ENCODE measurements at places on chromosomes 11 and 22.

GRCh38 chr22:35021161-35021560 lies 44.8 kb upstream of the ISX start:
- peak; percentile 11 for DNase-seq

DNA sequence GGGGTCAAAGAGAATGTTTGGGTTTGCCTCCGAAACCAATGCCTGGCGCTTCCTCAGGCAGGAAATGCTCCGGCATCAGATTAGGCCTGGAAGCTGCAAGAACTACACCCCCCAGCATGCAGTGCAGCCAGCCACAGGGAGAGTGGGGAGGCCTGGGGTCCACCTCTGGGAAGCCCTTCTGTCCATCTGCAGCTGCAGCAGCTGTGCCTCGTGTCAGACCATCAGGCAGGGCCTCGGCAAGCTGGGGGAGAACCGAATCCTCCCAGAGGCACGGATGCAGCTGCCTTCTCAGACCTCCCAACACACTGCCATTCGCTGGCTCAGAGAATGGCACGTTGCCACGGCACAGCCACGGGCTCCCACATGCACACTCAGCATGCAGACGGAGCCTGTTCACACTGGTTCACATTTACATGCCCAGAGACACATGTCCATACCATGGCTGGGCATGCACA lies 57.4 kb downstream of the NECTIN1 start:
- peak; percentile 23 for DNase-seq

- DNase-seq, result no peak
These were observed 4.2 kb upstream of the RASGRP2 start for GRCh38 chr11:64747961-64748665.

GRCh38 chr22:33000342-33001280 lies 57.6 kb downstream of the SYN3 start:
- no peak for DNase-seq

- no peak for DNase-seq
These were observed 44.2 kb upstream of the POU2AF1 start for GRCh38 chr11:111423250-111423615.

- DNase-seq, result no peak
These were observed 1.9 kb upstream of the SYT8 start for GRCh38 chr11:1832920-1833295.

DNA sequence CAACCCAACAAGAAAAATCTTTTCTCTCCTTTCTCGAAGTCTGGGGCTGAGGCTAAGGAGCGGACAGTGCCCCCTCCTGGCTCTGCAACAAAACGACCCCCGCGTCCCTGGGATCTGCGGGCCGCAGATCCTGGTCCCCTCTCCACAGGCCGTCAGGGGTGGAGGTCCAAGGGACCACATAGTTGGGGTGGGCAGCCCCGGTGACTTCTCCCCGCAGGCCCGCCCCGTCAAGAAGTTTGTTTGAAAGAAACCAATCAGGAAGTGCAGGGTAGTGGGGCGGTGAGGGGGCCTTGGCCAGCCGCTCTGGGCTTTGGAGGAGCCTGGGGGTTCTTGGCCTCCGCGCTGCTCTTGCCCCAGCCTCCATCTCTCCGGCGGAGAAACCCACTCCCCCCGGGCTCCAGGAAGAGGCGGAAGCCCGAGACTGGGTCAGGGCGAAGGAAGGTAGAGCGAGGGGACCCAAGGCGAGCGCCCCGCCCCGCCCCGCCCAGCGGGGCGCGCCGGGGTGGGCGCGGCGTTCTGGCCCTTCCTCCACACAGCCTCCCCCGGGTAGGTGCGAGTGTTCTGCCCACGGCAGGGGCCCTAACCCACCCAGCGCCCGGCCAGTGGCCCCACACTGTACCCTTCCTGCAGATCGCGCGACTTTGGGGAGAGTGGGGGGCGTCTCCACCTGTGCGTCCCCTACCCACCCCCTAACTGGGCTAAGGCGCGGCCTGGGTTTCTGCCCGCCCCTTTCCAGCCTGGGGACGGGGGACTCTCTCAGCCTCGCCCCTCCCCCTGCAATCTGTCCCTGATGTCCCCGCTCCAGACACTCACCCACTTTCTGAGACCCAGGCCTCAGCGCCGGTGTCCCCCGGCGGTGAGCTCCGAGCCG lies 1.3 kb downstream of the TP53I11 start:
- DNase-seq, result no peak

GRCh38 chr11:130478204-130478701 lies 29.8 kb downstream of the ADAMTS15 start:
- DNase-seq, result no peak

DNA sequence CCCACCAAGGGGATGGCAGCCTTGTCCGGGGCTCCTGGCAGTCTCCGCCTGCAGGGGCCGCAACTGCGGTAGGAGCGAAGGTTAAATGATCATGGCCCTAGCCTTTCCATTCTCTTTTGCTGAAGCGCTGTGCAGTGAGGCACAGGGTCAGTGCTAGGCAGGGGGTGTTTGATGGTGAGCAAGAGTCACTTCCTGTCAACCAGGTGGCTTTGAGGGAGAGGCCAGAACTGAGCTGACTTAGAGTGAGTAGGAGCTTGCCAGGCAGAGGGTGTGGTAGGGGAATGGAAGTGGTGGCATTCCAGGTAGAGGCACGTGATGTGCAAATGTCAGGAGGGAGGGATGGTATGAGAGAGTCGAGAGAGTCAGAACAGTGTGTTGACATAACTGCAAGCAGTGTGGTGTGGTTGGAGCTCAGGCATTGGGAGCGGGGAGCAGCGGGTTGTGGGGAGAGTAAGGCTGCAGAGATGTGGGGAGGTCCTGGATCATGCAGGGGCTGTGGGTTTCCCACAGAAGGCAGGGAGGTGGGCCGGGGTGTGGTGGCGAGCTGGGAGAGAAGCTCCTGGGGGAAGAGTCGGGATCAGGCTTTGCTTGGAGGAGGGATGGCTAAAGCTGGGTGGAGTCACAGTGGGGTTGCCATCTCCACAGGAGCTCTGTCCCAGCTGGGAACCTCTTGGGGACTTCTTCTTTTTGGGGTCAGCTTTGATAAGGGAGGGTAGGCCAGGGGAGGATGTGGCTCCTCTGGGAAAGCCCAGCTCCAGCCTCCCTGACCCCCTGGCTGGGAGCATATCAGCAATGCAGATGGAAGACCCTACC lies 33.3 kb downstream of the AMPD3 start:
- DNase-seq, result no peak

DNA sequence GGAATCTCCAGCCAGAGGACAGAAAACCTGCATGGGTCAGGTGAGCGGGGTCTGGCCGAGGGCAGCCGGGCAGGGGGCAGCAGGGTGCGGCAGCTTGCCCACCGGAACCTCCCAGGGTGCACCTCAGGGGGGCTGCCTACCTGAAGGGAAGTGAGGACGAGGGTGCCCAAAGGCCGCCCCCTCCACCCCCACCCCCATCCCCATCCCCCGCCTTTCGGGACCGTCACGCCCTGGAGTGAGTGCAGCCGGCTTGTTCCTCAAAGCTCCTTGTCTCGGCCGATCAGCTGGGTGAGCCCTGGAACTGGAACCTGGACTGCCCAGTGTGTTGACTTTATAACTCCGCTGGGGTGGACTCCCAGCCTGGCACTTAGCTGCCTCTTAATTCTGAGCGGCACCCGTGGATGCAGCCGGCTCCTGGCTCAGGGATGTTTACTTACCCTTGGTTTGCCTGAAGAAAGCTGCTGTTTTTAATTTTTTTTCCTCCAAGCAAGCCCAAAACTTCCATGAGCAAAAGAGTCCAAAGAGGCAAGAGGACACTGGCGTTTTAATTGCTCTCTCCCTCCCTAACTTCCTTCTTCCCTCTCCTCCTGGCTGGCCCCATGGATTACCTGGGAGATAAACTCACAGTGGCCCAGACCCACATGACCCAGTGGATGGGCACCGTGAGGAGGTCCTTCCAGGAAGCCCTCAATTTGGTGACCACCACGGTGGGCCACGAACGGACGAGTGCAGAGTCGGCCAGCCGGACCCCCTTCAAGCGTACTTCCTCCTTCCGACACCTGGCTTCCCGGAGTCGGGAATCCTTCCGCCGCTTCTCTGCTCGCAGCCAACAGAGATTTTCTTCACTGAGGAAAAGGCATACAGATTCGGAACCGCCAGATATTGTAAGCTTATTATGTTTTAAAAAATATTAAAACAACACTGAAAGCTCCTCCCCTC lies 87.8 kb upstream of the CRYBB3 start:
- DNase-seq, result no peak

- no peak for DNase-seq
These were observed 36.3 kb upstream of the CARS1 start for GRCh38 chr11:3093281-3094191.

- no peak for DNase-seq
These were observed 26.0 kb downstream of the ZNRF3 start for GRCh38 chr22:28909375-28909774.

- no peak for DNase-seq
These were observed 356.2 kb downstream of the METTL15 start for GRCh38 chr11:28464252-28464867.

GRCh38 chr22:32411829-32412592 lies at the start of gene RTCB:
RTCB (minus strand) TSS chr22:32412247; CDS start chr22:32412156, 91 bp downstream.
- peak; percentile 85 for DNase-seq

- DNase-seq, result peak; percentile 64
These were observed 2.4 kb downstream of the ATF4 start for GRCh38 chr22:39522567-39523300.

GRCh38 chr11:32456864-32457263 lies 21.5 kb upstream of the WT1 start:
- DNase-seq, result no peak

DNA sequence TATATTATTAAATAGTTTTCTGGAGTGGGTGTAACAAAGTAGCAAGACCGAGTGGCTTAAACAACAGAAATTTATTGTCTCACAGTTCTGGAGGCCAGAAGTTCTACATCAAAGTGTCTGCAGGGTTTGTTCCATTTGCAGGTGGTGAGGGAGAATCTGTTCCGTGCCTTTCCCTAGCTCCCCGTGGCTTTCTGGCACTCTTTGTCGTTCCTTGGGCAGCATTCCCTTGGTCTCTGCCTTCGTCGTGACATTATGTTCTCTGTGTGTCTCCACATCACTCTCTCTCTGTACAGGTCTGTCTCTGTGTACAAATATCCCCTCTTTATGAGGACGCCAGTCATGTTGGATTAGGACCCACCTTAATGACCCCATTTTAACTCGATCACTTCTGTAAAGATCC lies 38.2 kb downstream of the LDLRAD3 start:
- DNase-seq, result no peak

- DNase-seq, result no peak
These were observed 97.5 kb downstream of the TSPAN18 start for GRCh38 chr11:44824300-44824704.

DNA sequence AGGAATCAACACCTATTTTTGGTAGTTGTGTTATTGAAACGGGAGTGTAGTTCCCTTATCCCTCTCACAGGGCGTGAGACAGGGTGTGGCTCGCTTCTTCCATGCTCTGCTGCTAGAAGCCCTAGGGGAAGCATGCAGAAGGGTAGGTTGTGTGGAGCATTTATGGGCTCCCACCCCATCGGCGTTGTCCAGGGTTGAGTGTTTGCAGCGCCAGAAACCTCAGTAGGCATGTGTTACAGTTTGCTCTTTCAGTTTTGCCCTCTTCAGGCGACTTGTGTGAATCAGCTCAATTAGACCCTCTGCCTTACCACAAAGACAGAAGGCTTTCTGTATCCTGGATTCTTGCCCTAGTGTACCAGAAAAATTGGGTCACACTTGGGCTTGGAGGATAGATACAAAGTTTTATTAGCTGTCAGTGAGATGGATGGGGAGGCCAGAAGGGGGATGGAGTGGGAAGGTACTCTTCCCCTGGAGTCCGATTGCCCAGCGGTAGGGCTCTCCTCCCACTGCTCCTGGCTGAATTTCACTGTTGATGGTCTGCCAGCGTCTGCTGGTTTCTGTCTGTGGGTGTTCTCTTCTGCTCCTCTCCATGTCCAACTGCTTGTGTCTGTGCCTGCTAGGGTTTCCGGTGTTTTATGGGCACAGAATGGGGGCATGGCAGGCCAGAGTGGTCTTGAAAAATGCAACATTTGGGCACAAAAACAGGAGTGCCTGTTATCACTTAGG lies 358.3 kb upstream of the CTSC start:
- no peak for DNase-seq

DNA sequence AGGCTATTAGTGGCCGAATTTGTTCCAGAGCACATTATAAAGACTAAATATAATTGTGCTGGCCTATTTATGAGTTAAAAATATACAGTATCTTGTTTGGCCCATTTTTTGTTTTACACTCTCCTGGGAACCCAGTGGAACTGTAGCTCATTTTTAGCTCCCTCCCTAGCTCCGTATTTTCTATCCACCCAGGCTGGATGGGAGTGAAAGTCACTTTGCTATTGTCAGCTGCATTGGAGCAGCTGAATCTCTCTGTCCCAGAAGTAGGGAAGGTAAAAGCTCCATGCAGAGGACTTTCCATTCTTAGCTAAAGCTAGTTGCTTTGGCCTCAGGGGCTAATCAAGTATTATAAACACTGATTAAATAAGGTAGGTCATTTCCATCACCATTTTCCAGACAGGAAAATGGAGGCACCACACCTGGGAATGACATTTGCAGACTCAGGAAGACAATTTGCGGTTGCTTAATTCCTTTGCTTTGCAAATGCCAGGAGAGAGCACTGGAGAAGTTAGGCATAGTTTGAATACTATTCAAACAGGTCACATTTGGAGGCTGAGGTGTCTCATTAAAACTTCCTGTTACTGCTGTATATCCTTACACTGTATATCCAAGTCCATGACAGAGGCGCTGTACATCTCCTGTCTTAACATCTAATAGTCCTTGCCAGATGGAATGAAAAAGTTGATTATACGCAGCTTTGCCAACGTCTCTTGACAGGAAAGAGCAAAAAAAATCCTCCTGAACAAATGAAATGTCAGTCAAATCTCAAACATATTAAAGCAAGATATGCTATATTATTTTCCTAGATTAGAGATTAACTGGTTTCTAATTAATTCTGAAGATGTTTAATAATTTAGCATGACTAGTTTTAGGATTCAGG lies 338.1 kb upstream of the KIRREL3 start:
- no peak for DNase-seq

DNA sequence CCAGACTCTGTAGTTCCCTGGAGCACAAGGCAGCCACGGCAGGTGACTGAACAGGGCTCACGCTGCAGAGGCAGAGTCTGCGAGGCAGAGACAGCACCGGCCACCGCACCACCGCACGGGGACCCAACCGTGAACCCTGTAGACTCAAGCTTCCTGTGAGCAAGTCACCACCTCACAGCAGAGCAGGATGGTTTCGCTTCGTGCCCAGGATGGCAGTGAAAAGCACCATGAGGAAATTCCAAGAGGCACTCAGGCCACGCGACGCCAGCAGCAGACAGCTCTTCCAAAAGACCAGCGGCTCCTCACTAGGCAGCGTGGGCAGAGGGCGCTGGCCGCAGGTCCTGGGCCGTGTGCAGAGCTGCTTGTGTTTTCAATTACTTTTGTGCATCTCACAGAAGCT lies 24.5 kb downstream of the BRD1 start:
- DNase-seq, result no peak

DNA sequence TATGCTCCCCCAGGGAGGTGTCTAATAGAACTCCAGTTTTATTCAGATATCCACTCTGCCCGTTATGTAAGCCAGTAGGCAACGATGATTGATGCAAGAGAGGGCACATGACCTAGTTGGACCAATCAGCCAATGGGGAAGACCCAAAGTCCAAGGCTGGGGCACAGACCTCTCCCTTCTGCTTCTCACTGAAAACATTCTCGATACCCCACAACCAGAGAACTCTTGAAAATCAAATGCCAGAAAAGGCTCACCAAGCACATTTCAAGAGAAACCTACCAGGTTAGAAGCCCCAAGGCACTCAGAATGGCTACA lies 7.4 kb downstream of the HIRA start:
- DNase-seq, result no peak

GRCh38 chr11:45095691-45096010 lies 50.8 kb upstream of the PRDM11 start:
- no peak for DNase-seq

- DNase-seq, result no peak
These were observed 34.3 kb downstream of the AMOTL1 start for GRCh38 chr11:94802501-94802900.

- DNase-seq, result no peak
These were observed 179.0 kb downstream of the SNX19 start for GRCh38 chr11:130737041-130737830.

GRCh38 chr11:75853971-75854370 lies 39.0 kb downstream of the UVRAG start:
- no peak for DNase-seq
